DND-41 (cell line): ENCODE measurements at places on chromosomes 11 and 22.

DNA sequence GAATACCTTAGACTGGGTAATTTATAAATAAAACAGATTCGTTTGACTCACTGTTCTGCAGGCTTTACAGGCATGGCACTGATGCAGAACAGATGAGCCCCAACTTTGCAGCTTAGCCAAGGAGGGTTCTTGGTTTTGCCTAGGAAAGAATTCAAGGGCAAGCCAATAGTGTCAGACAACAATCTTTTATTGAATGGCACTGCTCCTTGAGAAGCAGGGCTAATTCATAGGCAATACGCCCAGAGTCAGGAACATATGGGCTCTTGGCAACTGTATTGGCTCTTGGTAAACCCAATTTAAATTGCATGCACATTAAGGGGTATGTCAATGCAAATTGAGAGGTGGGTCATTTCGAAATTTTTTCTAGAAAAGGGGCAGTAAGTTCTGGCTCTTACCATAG, 87.9 kb downstream of the RAB38 start:
- no peak for DNase-seq
- H3K27ac ChIP-seq = no peak overlapping the region
- H3K27me3 ChIP-seq = no peaks in the 10 kb centered on the region
- H3K4me1 ChIP-seq = no peaks in the 10 kb centered on the region

GRCh38 chr22:24201681-24202614, 20.7 kb downstream of the SUSD2 start:
- no peak for DNase-seq
- no peaks in the 10 kb centered on the region for H3K27me3 ChIP-seq
- H3K27ac ChIP-seq = no peak overlapping the region
- H3K4me1 ChIP-seq = peaks cover 5% of the 10 kb centered on the region

DNA sequence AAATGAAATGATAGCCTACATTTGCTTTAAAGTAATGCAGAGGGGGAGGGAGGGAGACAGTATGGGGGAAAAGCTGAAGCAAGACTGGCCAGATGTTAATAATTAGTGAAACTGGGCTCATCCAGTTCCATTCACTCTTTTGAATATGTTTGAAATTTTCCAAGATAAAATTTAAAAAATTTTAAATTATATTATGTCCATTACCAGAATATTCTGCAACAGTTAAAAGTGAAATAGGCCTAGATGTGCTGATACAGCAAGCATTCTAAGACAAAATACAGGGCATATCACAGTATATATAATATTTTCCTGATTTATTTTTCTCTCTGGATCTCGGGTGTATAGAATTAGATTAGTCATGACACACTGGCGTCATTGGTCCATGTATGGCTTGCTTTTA, 13.6 kb upstream of the ZNRF3 start:
- no peaks in the 10 kb centered on the region for H3K27me3 ChIP-seq
- H3K27ac ChIP-seq = no peak overlapping the region
- H3K36me3 ChIP-seq = no peaks in the 10 kb centered on the region
- no peaks in the 10 kb centered on the region for H3K4me1 ChIP-seq
- no peak for DNase-seq

DNA sequence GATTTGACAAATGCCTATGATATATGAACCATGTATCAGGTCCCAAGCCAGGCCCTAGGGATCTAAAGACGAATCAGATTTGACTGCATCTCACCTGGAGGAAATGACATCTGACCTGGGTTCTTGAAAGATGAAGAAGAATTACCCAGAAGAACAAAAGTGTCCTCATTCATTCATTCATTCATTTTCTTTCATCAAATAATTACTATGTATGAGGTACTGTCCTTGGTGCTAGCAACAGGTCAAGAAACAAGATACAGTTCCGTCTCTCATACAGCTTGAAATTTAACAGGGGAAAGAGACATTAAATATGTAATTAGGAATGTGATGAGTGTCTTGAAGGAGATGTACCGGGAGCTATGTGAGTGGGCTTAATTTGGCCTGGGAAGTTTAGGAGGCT, 1.8 kb upstream of the APBB1 start:
- no peak overlapping the region for H3K4me3 ChIP-seq
- H3K36me3 ChIP-seq = no peaks in the 10 kb centered on the region
- H3K27ac ChIP-seq = no peak overlapping the region

GRCh38 chr22:27416511-27417420, 384.8 kb downstream of the MN1 start:
- no peak overlapping the region for H3K4me3 ChIP-seq
- no peak overlapping the region for H3K27ac ChIP-seq
- H3K36me3 ChIP-seq = no peaks in the 10 kb centered on the region
- no peaks in the 10 kb centered on the region for H3K27me3 ChIP-seq
- H3K4me1 ChIP-seq = no peaks in the 10 kb centered on the region
- DNase-seq = no peak

DNA sequence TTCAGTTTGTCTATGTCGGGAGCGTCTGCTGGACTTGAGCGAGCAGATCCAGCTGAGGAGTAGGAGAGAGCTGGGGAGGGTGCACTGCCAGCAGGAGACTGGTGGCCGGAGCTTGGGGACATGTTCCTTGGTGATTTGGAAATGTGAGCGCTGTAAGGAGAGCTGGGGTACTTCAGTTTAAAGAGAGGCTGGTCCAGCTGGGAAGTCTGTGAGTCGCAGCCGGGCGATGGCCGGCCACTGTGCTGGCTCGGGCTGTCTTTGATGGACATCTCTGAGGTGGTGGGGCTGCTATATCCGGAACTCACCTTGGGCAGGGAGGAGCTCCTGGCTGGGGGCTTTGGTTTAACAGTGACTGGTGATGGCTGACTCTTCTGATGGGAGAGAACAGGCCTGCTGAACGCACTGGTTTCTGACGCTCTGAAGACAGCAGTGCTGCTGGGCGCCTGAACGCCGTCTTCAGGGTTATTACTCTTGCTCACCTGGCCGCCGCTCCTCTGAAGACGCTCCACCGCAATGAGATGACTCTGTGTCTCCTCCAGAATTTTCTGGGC, 63.6 kb upstream of the PITPNB start:
- no peak for DNase-seq
- no peaks in the 10 kb centered on the region for H3K27me3 ChIP-seq
- H3K4me3 ChIP-seq = no peak overlapping the region
- peaks cover 85% of the 10 kb centered on the region for H3K36me3 ChIP-seq
- peaks cover 9% of the 10 kb centered on the region for H3K4me1 ChIP-seq
- no peak overlapping the region for H3K27ac ChIP-seq

DNA sequence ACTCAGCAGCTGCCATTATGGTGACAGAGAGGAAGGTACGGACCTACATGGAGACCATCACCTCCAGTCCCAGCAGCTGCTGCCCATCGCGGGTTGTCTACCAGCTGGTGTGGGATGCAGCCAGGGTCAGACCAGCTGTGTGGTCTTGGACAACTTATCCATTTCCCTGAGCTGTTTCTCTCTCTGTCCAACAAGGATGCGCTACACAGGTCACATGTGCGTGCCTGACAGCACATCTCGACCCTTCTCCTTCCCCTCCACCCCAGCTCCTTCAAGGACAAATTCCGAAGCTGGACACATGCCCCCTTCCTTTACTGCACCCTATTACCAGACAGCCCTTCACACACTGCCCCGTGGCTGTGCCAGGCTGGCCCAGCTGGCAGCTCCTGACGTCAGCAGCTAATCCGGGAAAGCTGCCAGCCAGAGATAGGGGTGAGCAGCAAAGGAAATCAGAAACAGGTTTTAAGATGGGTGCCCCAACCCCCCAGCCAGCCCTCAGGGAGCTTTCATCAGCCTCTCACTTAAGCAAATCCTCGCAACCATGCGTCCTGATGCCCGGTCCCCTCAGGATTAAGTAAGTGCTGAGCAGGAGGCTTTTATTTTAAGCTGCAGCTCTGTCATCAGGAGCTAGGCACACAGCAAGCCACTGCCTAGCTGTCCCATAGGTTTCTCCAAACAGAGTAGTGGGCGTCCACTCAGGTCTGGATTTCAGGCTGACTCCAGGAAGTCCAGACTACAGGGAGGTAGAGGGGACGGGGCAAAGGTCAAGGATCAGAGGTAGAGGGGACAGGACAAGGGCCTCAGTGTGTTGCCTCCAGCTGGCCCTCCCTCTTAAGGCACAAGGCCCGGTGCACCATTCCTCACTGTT, 20.3 kb downstream of the TEF start:
- no peak for DNase-seq
- peaks cover 7% of the 10 kb centered on the region for H3K4me1 ChIP-seq
- H3K36me3 ChIP-seq = no peaks in the 10 kb centered on the region; the same call in 1 of the 2 replicates
- no peaks in the 10 kb centered on the region for H3K27me3 ChIP-seq
- no peak overlapping the region for H3K4me3 ChIP-seq
- H3K27ac ChIP-seq = no peak overlapping the region

DNA sequence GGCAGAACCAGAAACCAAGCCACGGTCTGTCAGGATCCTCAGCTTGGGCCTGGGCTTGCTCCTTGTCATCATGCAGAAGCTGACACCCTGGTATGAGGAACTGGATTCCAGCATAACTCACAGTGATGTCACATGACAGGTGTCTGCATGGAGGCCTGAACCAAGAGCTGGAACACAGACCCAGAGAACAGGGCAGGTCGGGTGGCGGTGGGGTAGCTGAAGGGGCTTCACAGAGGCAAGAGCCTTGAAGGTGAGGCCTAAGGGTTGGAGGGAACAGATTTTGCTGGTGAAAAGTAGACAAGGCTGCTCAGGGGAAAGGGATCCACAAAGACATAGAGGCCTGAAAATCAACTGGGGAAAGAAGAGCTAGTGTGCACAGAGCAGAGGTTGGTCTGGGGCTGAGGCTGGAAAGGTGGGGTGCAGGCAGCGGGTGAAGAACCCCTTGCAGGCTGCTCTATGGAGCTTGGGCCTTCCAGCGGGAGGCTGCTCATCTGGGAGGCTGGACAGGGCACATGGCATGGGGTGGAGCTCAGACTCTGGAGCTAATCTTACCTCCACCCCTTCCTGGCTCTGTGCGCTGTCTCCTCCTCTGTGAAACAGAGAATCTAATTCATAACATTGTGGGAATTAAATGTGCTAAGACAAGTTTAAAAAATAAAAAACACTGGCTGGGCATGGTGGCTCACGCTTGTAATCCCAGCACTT, 18.4 kb upstream of the RPS3 start:
- no peaks in the 10 kb centered on the region for H3K27me3 ChIP-seq
- no peaks in the 10 kb centered on the region for H3K36me3 ChIP-seq
- no peak overlapping the region for H3K27ac ChIP-seq

DNA sequence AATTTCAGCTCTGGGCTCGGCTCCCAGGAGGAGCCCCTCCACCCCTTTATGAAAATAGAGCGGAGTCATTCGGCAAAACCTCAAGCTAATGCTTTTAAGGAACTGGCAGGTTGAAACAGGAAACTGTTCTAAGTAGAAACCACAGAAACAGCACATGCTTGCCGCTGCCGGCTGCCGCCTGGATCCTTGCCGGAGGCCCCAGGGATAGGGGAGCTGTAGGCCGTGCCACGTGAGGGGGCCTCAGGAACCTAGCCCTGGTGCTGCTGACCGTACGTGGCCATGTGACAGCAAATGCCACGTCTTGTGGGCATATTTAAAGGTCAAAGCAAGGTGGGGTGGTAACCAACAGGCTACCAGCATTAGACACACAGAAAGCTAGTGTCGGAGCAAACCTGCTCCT, 77.9 kb upstream of the TIMP3 start:
- H3K4me1 ChIP-seq = peaks cover 57% of the 10 kb centered on the region
- no peak overlapping the region for H3K4me3 ChIP-seq
- DNase-seq = peak; percentile 90
- no peaks in the 10 kb centered on the region for H3K36me3 ChIP-seq

DNA sequence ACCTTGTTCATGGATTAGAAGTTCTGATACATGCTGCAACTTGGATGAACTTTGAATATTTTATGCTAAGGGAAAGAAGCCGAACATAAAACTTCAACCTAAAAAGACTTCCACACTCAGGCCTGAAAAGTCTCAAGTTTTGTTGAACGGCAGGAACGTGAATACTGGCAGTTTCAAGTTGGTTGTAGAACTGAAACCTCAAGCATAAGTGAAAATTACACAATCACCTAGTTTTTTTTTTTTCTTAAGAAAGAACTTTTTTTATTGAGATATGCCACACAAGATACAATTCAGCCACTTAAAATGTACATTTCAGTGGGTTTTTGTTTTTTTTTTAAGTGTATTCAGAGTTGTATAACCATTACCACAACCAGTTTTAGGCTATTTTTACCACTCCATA, 50.8 kb upstream of the ADORA2A start:
- no peak overlapping the region for H3K27ac ChIP-seq
- no peaks in the 10 kb centered on the region for H3K27me3 ChIP-seq
- peaks cover 48% of the 10 kb centered on the region for H3K36me3 ChIP-seq
- peaks cover 43% of the 10 kb centered on the region for H3K4me1 ChIP-seq

- H3K27ac ChIP-seq = no peak overlapping the region
- no peak overlapping the region for H3K4me3 ChIP-seq
- no peaks in the 10 kb centered on the region for H3K27me3 ChIP-seq
- no peaks in the 10 kb centered on the region for H3K36me3 ChIP-seq
These were observed 23.5 kb upstream of the ARHGAP8 start for GRCh38 chr22:44728761-44729324.

GRCh38 chr11:122207505-122207904, 91.5 kb upstream of the BLID start:
- no peak overlapping the region for H3K4me3 ChIP-seq
- no peaks in the 10 kb centered on the region for H3K36me3 ChIP-seq
- H3K27ac ChIP-seq = no peak overlapping the region
- no peaks in the 10 kb centered on the region for H3K4me1 ChIP-seq

- 0 out of 2 replicates have a peak overlapping the region, but pooled peaks have one; percentile 4 for H3K27ac ChIP-seq
- DNase-seq = no peak
- peaks cover 16% of the 10 kb centered on the region for H3K36me3 ChIP-seq
- H3K4me3 ChIP-seq = no peak overlapping the region
- peaks cover 44% of the 10 kb centered on the region for H3K4me1 ChIP-seq
- no peaks in the 10 kb centered on the region for H3K27me3 ChIP-seq
These were observed 19.7 kb upstream of the SLC3A2 start for GRCh38 chr11:62860835-62861563.

DNA sequence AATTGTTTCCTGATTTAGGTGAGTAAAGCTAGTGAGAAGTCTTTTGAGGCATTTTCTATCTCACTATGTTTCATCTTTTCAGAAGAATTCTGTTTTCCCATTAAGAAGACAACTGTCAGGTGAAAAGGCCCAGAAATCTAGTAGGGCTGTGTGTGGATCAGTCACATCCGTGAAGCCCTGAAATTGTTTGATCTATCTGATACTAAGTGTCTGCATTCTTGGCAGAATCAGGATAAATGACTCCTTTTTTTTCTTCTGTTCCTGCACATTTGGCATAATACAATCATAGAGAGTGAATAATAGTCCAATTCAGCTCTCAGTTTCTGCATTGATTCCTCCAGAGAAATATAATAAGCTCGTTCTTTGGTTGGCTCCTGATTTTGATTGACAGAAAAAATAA, 208.3 kb downstream of the NAV2 start:
- H3K36me3 ChIP-seq = no peaks in the 10 kb centered on the region
- H3K27ac ChIP-seq = no peak overlapping the region
- H3K4me1 ChIP-seq = no peaks in the 10 kb centered on the region

DNA sequence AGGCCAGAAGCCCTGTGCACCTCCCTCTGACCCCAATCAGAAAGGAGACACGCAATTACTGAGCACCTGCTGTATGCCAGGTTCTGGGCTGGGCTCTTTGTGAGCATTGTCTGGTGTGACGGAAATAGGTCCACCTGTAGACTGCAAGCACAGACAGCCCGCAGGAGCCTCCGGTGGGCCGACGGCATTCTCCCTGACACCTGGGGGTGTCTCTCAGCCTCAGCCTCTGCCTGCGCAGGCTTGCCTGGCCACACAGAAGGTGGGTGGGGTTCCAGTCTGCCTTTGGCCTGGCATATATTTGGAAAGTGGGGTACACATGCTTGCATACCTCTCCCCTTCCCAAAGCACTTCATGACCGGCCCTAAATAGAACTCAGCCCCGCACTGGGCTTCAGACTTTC, 129.3 kb downstream of the BUD13 start:
- no peaks in the 10 kb centered on the region for H3K4me1 ChIP-seq
- no peak overlapping the region for H3K27ac ChIP-seq
- DNase-seq = no peak
- peaks cover 28% of the 10 kb centered on the region for H3K27me3 ChIP-seq
- no peak overlapping the region for H3K4me3 ChIP-seq
- no peaks in the 10 kb centered on the region for H3K36me3 ChIP-seq
